Activated naive CD4-positive, alpha-beta T cell (primary cell): ENCODE measurements at places on chromosomes 2 and 18.

DNA sequence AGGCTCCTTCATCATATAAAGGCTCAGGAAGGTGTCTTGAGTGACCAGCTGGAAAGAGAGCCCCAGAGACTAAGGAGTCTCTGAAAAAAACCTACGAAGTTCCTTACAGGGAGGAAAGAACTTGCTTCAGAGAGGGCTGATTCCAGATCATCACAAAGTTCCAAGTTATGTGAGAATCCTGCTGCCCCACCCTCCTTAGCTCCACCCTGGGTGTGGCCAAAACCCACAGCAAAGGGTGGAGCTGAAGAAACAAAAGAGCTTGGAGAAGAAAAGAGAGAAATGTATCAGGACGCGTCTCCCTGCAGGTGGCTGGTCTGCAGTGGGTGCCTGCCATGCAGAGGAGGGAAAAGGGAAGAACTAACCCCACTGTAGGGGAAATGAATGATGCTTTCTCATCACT lies 32.8 kb upstream of the ZNF396 start:
- no peak for DNase-seq

DNA sequence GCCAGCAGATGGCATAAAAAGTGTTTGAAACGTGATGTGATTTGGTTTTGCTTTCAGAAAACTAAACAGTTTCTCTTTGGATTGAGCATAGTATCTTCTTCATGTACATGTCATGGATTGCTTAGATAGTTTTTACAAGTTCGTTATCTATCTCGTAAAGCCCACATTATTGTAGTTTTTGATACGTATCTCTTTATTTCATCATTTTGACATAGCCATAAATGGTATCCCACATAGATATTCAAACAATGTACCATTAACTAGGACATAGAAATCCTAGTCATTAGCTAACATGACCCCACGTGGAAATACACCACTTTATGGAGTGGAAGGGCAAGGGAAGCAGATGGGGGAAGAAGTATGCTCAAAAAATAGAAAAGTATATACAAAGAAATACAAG lies 93.6 kb downstream of the MAP2 start:
- DNase-seq, result no peak

- no peak for DNase-seq
Observed at GRCh38 chr2:68663371-68664156, 20.2 kb downstream of the PROKR1 start.

- no peak for DNase-seq
Observed at GRCh38 chr18:77099485-77100370, 32.9 kb downstream of the MBP start.

- no peak for DNase-seq
Observed at GRCh38 chr2:233219848-233220247, 31.6 kb upstream of the ATG16L1 start.

DNA sequence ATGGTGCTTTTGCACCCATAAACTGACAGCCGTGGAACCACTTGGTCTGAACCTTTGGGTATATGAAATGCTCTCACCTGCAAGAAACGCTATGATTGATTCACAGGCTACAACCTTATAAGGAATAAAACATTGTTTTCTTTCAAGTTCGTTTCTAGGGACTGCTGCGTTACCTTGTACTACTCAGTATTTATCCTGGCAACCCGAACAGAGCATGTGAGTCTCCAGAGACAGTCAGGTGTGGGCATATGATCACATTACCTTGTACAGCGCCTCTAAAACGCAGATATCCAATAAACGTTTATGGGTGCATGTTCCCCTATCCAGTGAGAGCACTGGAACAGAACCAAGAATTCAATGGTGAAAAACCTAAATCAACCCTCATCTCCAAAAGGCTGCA lies 1.7 kb downstream of the CCBE1 start:
- DNase-seq, result no peak

DNA sequence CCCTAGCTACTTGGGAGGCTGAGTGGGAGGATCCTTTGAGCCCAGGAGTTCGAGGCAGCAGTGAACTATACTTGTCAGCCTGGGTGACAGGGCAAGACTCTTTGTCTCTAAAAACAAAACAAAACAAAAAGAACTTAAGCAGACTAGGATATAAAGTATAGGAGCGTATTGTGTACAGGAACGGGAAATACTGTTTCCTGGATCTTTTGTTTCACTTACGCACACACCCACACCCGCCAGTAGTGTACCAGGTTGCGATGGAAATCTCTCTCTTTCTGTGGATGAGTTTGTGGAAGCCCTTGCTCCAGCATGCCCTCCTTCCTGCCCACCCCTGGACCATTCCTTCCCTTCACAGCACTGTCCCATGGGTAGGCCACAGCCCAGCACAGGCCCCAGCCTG lies 136.3 kb downstream of the RPIA start:
- DNase-seq, result no peak

DNA sequence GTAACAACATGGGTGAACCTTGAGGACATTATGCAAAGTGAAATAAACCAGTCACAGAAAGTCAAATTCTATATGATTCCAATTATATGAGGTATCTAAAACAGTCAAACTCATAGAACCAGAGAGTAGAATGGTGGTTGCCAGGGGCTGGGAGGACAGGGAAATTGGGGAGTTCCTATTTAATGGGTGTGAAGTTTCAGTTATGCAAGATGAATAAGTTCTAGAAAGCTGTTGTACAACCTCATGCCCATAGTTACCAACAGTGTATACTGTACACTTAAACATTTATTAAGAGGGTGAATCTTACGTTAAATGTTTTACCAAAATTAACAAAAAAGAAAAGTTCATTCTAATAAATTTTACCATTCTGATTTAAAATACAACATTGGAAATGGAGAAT lies 92.7 kb upstream of the WDSUB1 start:
- no peak for DNase-seq

GRCh38 chr2:171149986-171150693 lies 10.6 kb downstream of the TLK1 start:
- no peak for DNase-seq

DNA sequence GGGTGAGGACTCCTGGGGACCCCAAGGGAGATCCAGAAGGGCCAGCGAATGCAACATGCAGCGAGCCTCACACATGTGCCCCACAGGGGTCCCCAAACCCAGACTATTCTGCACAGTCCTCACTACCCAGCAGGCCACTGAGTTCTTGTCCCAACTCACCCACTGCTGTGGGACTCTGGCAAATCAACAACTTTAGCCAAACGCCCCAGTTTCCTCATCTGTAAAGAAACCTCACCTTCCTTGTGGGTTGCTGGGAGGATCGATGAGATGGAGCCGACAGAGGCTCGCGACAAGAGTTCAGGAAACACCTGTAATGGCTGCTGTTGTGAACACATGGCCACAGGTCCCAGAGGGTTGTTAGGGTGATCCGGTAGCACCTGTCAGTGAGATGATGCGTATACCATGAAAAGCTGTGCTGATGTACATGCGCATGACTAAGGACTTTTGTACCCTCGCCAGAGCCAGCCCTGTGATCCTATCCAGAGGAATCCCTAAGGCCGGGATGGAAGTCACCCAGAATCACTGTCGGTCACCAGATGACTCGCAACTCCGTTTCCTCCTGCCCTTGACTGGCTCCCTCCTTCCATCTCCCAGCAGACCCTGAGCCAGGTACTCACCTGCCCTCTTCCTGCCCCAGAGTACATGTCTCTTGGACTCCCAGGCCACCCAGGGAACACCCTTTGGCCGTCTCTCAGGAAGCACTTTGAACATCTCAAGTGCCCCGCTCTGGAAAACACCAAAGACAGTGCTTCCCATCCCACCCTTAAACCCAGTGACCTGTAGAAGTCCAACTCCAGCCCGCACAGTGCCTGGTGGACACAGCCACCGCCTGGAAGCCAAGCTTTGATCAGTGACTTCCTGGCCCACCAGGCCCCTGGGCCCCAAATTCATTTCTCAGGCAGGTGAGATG lies 103.3 kb upstream of the ID2 start:
- no peak for DNase-seq

- no peak for DNase-seq
Observed at GRCh38 chr2:220891405-220891804, 680.7 kb downstream of the EPHA4 start.

- no peak for DNase-seq
Observed at GRCh38 chr2:22035361-22035830, 911.6 kb downstream of the TDRD15 start.

- DNase-seq, result no peak
Observed at GRCh38 chr2:6982934-6983589, 65.8 kb downstream of the RNF144A start.

- DNase-seq, result no peak
Observed at GRCh38 chr2:61911510-61911909, 6.0 kb downstream of the COMMD1 start.

DNA sequence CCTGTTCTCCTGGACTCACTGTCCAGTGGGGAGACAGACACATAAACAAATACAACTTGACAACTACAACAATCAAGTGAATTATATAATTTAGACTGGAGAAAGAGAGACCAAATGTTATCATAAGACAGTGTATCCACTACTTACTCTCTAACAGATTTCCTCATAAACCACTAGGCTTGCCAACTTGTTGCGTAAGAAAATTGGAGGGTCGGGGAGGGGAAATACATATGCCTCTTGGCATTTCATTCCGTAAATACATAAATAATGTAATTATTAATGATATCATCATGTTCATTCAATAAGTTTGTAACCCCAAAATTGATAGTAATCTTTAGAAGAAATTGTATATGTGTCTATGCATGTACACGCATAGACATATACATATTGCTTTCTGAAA lies 14.9 kb downstream of the RAB6D start:
- DNase-seq, result no peak
